Activated CD8-positive, alpha-beta memory T cell treated with anti-CD3 and anti-CD28 coated beads for 4 hours (primary cell): ENCODE measurements at places on chromosomes 1 and 21.

DNA sequence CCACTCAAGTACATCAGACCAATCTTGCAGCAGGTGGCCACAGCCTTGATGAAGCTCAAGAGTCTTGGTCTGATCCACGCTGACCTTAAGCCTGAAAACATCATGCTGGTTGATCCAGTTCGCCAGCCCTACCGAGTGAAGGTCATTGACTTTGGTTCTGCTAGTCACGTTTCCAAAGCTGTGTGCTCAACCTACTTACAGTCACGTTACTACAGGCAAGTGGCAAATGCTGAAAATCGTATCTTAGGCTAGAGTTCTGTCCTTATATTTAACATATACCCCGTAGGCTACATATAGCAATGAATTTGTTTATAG lies 12.1 kb downstream of the HIPK1 start:
- DNase-seq: no peak

- DNase-seq: no peak
These were observed 726.5 kb upstream of the ADAMTS5 start for GRCh38 chr21:27693376-27693775.

GRCh38 chr1:92443893-92444292 lies 42.8 kb downstream of the GFI1 start:
- DNase-seq: no peak

- no peak for DNase-seq
These were observed 164.6 kb upstream of the GJB5 start for GRCh38 chr1:34590211-34590623.

DNA sequence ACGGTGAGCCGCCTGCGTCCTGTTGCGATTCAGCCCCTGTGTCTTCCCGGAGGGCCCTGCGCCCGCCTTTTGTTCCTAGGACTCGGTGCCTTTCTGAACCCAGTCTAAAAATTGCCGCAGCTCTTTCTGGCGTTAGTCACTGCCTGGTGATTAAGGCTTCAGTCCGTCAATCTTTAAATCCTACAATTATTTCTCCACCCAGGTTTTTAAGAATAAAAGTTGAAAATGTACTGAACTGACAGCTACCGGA lies 16.2 kb upstream of the PDXK start:
- no peak for DNase-seq

- no peak for DNase-seq
These were observed 47.8 kb downstream of the TCP10L start for GRCh38 chr21:32537569-32537881.

GRCh38 chr1:16145030-16145661 lies 10.7 kb downstream of the EPHA2 start:
- no peak for DNase-seq

DNA sequence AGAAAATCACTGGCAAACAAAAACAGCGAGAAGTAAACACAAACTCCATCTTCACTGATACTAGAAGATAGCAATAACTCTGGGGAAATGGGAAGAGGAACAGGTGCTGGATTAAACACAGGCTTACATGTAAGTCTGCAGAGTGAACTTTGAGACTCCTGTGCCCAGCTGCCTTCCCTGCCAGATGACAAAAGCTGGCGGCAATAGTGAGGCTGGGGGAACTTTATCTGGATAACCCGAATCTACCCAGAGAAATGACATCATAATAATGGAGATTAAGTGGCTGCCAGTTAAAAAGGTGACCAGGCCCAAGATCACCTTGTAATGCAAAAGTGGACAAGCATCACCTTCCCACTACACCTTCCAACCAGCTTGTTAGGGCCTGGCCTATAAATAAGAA lies 184.5 kb downstream of the CHRM3 start:
- no peak for DNase-seq

GRCh38 chr1:58443986-58444868 lies 102.3 kb downstream of the OMA1 start:
- no peak for DNase-seq

DNA sequence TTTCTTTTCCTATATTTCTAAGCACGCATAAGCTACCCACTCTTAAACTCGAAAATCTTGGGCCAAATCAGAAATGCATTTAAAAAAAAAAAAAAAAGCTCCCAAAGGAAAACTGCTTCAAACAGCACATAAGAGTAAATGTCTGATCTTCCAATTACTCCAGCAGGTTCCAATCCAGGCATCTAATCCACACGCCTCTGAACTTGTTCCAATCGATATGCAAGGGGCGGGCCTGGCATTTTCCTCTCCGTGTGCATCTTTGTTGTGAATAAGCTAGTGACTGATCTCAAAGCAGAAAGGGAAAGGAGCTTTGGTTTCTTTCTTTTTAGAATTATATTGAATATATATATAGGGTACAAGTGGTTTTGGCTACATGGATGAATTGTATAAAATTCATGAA lies 365.5 kb downstream of the PRDM2 start:
- DNase-seq: no peak

GRCh38 chr1:4510276-4510691 lies 144.1 kb upstream of the AJAP1 start:
- DNase-seq: no peak

DNA sequence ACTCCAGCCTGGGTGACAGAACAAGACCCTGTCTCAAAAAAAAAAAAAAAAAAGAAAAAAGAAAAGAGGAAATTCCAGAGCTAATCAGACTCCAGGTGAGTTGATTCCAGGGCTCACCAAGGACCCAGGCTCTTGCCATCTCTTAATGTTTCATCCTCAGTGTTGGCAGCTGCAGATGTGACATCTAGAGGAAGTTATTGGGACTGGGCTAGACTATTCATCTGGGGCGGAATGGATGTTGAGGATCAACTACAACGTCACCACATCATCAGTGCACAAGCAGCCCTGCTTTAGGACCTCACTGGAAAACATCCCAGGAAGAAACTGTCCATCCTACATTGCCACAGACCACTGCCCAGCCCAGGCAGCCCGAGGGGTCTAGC lies 28.6 kb upstream of the PARP1 start:
- DNase-seq: no peak

DNA sequence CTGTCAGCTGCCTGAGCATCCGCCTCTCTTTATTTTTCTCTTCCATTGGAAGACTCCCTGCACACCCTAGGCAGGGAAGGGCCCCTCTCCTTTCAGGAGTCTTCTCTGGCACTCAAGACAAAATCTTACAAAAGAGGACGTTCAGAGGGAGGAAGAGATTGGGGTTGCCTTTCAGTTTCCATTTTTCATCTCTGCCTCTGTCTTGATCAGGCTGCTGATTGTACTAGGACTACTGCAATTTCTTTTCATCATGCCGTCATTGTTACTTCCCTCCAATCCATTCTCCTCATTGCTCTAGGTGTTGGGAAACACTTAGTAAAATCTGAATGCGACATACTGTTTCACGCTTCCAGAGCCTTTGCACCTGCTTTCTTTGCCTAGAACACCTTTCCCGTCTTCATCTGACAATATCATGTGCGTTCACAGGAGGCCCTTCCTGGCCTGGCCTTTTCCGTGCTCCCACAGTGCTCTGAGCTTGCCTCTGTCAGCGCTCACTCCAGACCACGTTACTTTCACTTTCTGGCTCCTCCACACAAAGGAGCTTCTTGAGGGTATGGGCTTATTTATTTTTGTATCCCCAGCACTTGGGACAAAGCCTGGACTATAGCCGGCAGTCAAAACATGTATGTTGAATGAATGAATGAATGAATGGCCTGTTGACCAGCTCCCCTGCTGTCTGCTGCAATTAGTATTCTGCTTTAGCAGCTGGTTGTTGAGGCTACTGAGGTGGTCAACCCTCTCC lies 10.9 kb downstream of the LRRC71 start:
- DNase-seq: no peak

DNA sequence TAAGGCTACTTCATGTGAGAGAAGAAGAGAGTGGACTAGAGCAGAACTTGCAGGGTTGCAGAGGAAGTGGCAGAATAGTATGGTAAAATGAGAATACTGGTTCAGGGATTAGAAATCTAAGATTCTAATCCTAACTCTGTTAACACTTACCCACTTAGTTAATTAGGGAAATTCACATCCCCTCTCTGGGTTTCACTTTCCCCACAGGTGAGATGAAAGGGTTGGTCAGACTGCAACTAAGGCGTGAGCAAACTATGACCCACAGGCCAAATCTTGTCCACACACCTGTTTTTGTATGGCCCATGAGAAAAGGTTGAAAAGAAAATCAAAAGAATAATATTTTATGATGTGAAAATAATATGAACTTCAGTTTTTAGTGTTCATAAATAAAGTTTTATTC lies 117.5 kb downstream of the MACF1 start:
- no peak for DNase-seq

- no peak for DNase-seq
These were observed 66.4 kb downstream of the LRRC8D start for GRCh38 chr1:89887270-89887669.

DNA sequence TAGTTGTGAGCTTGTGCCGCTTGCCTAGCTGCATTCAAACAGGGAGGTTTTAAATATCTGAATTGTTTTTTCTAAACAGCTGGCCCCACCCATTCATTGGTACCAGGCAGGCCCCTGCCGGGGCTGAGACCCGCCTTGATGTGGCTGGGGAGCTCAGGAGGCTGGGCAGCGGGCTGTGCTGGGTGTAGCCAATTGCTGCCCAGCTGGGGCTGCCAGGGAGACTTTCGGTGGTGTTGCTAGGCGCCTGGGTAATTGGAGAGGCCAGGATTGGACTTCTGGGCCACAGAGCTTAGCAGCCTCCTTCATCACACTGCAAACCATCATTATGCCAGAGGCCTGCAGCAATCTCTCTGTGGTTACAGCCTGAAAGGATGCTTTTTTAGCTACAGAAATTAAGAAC lies 12.2 kb downstream of the RHBDL2 start:
- no peak for DNase-seq

GRCh38 chr1:55074455-55074854 lies 35.1 kb downstream of the PCSK9 start:
- DNase-seq: no peak

DNA sequence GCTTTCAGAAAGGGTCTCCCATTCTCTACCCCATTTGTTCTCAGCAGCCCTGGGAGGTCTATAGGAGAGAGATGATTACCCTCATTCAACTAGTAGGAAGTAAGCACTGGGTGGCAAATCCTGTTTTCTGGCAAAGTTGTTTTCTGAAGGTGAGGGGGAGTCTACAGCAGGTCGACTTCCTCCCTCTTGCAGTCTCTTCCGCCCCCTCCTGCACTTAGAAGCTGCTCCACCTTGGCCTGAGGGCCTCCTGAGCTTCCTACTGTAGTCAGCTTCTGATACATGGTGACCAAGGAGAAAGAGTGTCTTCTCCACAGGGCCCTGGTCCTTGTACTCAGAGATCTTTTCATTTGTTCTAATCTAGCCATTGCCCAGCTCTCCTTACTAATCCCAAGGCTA lies 93.1 kb downstream of the RGL1 start:
- no peak for DNase-seq

DNA sequence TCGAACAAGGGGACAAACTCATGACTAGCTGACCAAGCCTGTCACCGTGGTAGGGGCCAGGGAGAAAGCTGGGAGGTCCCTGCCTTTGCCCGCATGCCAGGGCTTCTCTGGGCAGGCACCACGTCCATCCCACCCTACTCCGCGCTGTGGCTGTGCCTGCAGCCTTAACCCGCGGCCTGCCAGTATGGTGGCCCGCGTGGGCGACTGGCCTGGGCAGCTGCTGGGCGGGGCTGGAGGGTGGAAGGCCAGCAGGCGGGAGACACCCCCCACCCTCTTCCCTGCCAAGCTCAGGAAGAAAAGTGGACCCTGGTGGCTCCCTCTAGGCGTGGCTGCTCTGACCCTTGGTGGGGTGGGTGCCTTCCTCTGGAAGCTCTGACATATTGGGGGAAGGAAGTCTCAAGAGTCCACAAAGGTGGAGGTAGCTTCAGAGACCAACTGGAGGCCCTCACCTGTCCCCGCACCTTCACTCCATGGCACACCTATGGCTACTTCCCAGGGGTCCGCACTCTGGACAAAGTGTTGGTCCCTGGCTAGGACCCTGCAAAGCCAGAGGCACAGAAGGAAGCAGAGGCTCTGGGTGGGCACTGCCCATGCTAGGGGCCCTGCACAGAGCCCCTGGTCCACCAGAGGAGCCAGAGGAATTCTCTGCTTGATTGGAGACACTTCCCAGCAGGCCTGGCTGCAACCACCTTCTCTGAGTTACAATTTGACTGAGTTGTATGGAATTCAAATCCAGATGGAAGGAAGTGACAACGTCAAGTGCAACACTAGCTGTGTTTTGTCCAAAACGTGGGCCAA lies 3.3 kb upstream of the SKI start:
- no peak for DNase-seq

DNA sequence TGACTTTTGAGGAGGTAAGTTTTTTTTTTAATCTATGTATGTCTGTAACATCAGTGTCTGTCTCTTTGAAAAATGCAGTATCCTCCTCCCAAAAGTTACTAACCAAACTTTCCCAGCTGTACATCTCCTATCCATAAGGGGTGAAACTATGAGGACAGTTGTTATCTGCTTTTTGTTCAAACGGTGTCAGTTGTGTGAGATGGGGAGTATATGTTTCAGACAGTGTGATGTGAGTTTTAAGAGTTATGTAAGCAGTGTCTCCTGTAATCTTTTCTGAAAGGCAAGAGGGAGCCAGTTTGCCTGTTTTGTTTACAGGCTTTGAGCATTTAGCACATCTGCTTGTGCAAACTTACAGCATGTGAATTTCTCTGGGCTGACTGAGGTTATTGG lies 34.8 kb upstream of the CACYBP start:
- no peak for DNase-seq

DNA sequence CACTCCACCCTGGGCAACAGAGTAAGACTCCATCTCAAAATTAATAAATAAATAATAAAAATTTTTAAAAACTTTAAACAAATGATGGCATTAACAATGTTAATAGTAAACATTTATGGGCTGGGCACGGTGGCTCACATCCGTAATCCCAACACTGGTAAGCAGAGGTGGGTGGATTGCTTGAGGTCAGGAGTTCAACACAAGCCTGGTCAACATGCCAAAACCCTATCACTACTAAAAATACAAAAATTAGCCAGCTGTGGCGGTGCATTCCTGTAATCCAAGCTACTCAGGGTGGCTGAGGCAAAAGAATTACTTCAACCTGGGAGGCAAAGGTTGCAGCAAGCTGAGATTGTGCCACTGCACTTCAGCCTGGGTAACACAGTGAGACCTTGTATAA lies 9.0 kb upstream of the L1TD1 start:
- DNase-seq: no peak

DNA sequence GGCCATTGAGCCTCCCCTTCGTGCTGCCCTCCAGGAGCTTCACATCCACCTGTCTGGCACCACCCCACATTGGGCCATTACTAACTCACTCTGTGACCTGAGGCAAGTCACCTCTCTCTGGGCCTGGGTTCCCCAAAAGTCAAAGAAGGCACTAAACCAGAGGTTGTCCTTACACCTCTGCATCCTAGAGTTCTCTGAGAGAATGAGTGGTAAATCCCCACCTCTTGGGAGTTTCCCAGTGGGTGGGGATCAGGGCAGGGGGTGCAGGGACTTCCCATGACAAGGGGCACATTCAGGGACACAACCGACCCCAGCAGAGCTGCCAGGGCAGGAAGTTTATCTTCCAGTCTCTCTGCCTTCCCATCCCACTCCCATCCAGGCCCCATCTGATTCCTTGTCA lies 99.7 kb downstream of the EPHB2 start:
- DNase-seq: no peak

- no peak for DNase-seq
These were observed 4.1 kb downstream of the ATP5IF1 start for GRCh38 chr1:28240024-28240423.
